ENCODE measurements at places on chromosomes 13 and 19.

- DNase-seq, result peak; percentile 9
Observed at GRCh38 chr19:3210347-3211017, 14.0 kb upstream of the CELF5 start.

DNA sequence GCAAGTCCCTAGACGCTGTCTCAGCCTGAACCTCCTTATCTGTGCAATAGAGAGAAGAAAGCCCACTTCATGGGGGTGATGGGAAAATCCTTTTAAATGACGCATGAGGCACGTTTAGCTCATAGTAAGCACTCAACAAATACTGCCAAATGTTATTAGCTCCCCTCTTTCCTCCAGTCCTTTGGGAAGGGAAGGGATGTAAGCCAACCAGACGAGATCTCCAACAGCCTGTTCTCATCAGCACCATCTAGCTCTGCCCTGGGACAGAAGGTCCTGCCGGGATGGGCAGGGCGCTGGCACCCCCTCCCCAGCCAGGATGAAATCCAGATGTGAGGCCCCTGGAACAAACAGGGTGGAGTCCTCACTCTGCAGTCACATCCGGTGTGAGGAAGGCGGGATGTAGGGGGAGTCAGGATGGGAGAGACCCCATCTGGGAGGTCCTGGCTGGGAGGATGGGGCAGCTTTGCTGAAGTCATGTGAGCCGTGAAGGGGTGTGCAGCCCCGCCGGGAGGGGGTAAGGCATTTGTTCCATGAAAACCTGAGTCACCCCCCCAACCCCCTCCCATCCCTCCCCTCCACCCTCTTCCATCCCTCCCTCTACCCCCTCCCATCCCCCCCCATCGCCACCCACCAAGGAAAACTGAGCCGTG lies 4.6 kb downstream of the S1PR2 start:
- peak; percentile 100 for DNase-seq

DNA sequence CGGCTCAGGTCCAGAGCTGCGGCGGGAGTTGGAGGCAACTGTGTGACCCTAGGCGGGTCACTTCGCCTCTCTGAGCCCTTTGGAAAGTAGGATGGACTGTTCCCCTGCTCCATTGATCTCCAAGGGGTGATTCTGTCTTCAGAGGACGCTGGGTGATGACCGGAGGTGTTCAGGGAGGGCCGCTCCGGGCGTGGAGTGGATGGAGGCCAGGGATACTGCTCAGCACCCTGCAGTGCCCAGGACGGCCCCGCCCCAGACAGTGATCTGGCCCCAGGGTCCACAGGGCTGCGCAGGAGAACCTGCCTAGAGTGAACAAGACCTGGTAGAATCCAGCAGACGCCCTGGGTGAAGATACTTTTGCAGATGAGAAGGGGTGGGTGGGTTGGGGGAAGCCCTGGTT lies 7.0 kb downstream of the NCLN start:
- no peak for DNase-seq

GRCh38 chr13:22497991-22498780 lies 682.6 kb upstream of the SGCG start:
- DNase-seq, result no peak

GRCh38 chr19:31270897-31271296 lies 78.3 kb downstream of the TSHZ3 start:
- DNase-seq, result peak; percentile 90
